Putamen (tissue), 1 donor: ENCODE measurements at places on chromosomes 4 and X.

- DNase-seq: no peak
Observed at GRCh38 chr4:105453550-105454205, 20.2 kb downstream of the PPA2 start.

GRCh38 chrX:11416600-11416999 lies 123.4 kb downstream of the AMELX start:
- DNase-seq: no peak

- no peak for DNase-seq
Observed at GRCh38 chr4:19130866-19131265, 1109.3 kb upstream of the LCORL start.

- no peak for DNase-seq
Observed at GRCh38 chr4:31086756-31087330, 366.7 kb downstream of the PCDH7 start.

DNA sequence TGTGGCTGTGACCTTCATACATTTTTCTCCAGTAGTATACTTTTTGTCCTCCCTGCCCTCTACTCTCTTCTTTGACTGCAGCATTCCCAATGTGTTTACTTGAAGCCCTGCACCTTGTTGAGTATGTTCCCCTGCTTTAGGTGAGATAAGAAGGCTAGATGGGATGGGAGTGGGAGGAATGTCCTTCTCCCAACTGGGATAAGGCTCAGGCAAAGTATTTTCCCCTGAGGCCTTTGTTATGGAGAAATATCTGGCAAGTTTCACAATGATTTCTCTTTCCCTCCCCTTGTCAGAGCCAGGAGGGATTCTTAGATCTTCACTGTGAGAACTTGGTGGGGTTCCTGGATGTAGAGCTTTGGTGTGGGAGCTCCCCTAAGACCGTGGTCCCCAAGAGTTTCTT lies 131.8 kb downstream of the CLCN5 start:
- DNase-seq: no peak

- DNase-seq: no peak
Observed at GRCh38 chr4:158667651-158668198, 4.0 kb downstream of the C4orf46 start.

GRCh38 chrX:22124098-22124497 lies 92.0 kb downstream of the PHEX start:
- no peak for DNase-seq

- no peak for DNase-seq
Observed at GRCh38 chr4:61630548-61630947, 430.4 kb downstream of the ADGRL3 start.

DNA sequence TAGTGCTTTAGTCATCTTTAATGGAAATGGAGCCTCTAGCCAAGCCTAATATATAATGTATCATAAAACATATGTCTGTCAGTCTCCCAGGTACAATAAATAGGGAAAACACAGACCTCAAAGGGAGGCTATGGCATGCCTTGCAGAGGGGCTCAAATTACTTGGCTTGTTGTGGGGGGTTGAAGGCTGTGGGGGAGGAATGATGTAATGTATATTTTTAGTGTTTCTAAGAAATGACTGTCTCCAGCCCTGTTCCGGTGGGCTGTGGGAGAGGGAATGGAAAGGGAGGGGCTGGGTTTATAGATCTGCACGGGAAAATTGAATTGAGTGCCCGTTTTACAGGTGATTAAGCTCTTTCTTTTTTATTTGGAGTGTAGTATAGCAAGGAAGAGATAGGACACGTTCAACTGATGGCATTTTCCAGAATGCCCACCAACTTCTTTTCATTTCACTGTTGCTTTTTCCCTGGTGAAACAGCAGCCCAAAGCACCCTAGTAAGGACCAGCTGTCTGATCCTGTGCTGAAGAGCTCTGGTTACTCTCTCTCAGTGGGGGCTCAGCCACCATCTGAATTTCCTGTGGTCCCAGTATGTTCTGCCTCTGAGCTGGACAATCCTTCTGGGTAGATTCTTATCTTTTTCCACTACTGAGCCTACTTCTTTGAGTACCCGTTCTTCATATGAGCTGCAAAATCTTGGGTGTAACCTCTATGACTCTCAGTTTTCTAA lies 220.7 kb upstream of the CASK start:
- DNase-seq: no peak

- no peak for DNase-seq
Observed at GRCh38 chr4:18670034-18670433, 648.5 kb upstream of the LCORL start.

- DNase-seq: no peak
Observed at GRCh38 chr4:53967986-53968385, 96.4 kb downstream of the CHIC2 start.

- no peak for DNase-seq
Observed at GRCh38 chrX:97215186-97215585, 331.5 kb downstream of the RPA4 start.

- DNase-seq: peak; percentile 74
Observed at GRCh38 chr4:147808447-147808846, 76.6 kb downstream of the ARHGAP10 start.

- no peak for DNase-seq
Observed at GRCh38 chr4:3031357-3032082, 42.8 kb downstream of the HTT-AS start.

DNA sequence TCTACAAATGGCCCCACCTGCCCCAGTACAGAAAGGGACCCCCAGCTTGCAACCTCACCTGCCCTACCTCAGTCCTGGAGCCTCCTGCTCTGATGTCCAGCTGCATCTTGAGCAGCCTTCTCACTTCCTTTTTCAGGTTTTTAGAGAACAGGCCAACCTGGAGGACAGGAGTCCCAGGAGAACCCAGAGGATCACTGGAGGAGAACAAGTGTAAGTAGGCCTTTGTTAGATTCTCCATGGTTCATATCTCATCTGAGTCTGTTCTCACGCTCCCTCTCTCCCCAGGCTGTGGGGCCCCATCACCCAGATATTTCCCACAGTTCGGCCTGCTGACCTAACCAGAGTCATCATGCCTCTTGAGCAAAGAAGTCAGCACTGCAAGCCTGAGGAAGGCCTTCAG lies 3.6 kb downstream of the MAGEA11 start:
- DNase-seq: no peak

GRCh38 chrX:155998116-155998515 lies 620 bp downstream of the IL9R start:
- DNase-seq: no peak

DNA sequence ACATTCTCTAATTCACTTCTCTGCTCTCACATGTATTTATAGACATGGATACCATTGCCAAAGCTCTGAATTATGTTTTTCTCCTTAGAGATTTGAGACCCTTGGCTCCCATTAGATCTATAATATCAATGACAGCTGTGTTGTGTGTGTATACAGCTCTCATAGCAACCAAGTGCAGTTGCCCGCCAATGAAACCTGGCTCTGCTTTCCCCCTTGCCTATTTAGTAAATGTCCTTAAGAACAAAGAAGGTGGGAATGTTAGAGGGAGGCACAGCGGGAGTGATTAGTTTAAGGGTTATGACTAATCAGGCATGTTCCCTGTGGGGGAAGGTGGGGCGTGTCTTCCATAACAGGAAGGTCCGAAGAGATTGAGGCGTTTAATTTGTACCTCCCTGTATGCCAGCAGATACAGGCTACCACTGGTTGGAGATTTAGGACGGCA lies 100.5 kb upstream of the TBC1D9 start:
- DNase-seq: no peak

GRCh38 chr4:70515367-70516250 lies 2.8 kb upstream of the AMTN start:
- no peak for DNase-seq

DNA sequence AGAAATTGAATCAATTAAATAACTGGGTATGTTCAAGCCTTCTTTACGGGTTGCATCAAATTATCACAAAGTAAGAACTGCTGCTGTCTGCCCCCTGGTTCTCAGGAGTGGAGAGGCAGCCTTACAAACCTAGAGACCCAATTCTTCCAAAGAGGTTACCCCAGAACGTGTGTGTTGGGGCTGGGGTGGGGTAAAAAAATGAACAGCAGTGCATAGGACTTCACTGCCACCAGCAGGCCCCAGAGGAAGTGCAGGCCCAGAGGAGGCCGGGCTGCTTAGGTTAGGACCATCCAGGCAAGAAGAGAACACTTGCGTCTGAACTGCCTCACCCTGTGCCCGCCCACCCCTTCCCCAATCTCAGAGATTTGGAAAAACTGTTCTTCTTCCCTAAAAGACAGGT lies 1.5 kb upstream of the NWD2 start:
- DNase-seq: no peak

DNA sequence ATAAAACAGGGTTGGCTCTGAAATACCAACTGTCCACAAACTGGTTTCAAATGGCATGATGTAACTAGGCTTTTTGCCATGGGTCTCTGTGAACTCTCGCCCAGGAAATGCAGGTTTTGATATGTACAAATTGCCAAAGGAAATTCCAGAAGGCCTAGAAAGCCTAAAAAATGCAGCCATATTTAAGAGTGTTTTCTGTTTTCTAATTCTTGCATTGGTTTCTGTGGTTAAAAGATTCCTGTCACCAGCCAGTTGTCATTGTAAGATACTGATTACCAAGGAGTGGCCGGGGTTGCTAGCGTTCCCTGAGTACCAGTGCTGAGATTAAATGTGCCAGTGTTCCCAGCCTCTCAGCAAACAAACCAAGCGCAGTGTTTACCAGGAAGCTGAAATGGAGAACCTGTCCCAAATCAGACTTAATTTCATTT lies 53.9 kb upstream of the SORBS2 start:
- DNase-seq: no peak

DNA sequence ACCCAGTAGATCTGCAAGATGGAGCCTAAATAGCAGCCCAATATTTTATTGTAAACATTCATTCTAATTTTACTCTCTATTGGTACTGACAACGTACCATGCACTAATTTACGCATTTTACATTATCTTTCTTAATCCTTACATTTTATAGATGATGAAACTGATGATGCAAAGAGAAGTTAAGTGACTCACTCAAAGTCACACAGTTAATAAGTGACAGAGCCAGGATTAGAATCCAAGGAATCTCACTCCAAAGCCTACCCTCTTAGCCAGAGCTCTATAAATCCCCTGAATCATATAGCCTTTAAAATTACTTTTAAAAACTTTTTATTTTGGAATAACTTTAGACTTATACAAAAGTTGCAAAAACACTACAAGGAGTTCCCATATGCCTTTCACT lies 37.6 kb downstream of the PHKA1 start:
- no peak for DNase-seq

- DNase-seq: no peak
Observed at GRCh38 chr4:82809619-82810018, 11.0 kb upstream of the SCD5 start.

GRCh38 chr4:967113-968104 lies 6.0 kb downstream of the DGKQ start:
- DNase-seq: no peak

GRCh38 chr4:86432559-86433134 lies 72.8 kb upstream of the MAPK10 start:
- DNase-seq: no peak

DNA sequence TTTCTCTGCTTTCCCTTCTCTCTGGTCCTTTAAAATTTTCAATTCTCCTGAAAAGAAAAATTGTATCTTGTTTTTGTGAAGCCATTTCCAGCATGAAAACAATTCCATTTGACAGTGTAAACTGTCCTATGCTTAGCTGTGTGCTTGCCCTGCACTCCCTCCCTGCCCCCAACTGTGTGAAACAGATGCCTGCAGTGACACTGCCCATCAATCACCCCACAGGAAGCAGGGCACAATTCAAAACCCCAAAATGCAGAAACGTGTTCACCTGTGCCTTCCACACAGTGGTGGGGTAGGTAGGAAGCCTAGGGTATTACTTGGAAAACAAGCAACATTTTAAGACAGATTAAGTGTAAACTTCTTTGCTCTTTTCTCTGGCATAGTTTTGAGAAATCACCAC lies 6.2 kb upstream of the FHDC1 start:
- no peak for DNase-seq

DNA sequence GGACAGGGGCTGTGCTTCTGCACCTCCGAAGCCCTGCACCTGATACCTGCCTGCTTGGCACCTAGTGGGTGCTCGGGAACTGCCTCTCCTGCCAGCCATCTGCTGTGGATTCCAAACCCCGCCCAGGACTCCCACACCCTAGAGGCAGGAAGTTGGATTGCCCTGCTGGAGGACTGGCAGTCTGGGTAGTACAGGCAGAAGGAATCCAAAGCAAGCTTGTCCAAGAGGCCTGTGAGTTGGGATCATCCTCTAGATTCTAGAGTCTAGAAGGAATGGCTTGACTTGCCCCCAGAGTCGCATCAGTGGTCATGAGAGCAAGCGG lies 64.6 kb upstream of the MTM1 start:
- no peak for DNase-seq

DNA sequence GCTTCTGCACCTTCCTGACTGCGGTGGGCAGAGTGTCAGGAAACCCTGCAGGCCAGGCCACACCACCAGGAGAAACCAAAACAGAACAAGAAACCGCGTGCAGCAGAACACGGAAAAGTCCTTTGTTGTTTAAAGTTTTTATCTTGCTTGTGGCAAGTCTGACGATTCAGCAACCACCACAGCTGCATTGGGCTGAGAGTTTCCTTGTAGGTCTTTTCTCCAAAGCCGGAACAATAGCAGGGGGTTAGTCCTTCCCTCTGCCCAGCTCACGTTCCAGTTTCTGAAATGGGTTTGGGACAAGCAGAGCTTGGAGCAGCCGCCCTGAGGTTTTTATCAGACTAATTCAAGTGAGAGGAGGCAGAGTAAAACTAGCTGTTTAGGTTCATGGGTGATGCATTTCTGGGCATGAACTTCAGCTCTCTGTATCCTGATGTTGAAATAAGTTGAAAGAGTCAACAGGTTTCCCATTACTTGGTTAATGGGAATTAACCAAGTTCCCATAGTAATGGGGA lies 216.9 kb downstream of the PTTG2 start:
- DNase-seq: no peak

DNA sequence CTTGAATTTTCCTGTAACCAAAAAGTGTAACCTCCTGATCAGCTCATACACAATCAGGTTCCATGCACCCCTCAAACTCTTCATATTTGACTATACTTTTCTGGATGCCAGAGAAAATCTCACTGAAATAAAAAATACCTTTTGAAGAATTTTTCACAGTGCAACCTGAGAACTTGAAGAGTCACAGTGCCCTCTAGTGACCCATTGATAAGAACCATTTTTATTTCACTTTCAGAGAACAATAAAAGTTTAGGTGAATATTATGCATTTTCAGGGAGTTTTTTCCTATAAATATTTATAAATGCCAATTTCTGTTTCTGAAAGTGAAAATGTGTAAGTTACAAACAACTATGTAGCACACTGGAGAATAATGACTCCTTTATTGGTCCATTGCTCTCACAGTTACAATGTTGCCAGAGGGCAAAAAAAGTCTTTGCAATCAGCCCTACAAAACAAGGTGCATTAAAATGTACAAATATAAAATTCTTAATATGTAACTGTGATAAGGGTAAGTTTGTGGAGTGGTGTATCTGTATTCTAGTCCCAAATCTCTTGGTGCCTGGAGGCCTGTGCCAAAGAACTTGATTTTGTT lies 153.6 kb upstream of the INTU start:
- DNase-seq: peak; percentile 11

GRCh38 chr4:38664706-38665401 lies 855 bp downstream of the KLF3 start:
- DNase-seq: peak; percentile 68

GRCh38 chrX:112851806-112852205 lies 11.2 kb upstream of the AMOT start:
- DNase-seq: no peak

GRCh38 chrX:106415276-106415895 lies 196.4 kb upstream of the RADX start:
- DNase-seq: no peak
